Inflammatory macrophage treated with lipopolysaccharide for 4 hours (primary cell): ENCODE measurements at places on chromosomes 6 and 20.

GRCh38 chr20:53774461-53775203, 181.0 kb upstream of the ZNF217 start:
- DNase-seq = peak; percentile 11

GRCh38 chr6:3125815-3126214, 7.3 kb downstream of the BPHL start:
- no peak for DNase-seq

DNA sequence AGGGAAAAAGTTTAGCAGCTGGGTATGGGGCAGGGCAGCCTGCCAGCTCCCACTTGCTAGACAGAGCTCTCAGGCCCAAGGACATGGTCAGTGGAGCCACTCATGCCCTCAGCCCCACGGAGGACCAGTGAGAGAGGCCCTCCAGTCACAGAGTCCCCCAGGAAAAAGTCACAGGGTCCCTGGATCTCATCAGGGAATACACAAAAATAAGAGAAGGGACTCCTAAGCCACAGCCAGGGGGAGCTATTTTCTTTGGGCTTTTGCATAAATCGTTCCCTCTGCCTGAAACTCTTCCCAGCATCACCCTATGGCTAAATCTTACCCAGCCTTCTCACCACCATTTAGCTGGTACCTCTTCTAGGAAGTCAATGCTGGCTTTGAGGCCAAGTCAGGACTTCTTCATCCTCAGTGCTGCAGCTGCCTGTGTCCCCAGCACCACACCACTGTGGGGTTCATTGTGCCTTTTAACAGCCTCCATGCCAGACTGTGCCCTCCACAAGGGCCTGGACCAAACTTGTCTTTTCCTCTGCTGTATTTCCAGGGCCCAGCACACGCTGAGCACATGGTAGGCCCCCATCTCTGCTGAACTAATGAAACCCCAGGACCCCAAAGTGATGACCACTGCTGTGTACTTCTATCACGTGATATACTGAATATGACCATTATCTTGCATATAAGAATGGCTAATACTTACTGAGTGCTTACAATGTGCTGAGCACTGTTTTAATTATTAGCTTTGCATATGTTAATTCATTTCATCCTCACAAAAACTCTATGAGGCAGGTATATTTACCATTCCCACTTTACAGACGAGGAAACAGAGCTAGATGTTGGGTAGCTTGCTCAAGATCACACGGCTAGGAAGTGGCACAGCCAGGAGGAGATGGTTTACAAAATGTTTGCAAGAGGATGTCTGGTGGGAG, 2.0 kb downstream of the ZNF335 start:
- DNase-seq = peak; percentile 61

- DNase-seq = no peak
These were observed 181.9 kb downstream of the GJA1 start for GRCh38 chr6:121617388-121617787.

DNA sequence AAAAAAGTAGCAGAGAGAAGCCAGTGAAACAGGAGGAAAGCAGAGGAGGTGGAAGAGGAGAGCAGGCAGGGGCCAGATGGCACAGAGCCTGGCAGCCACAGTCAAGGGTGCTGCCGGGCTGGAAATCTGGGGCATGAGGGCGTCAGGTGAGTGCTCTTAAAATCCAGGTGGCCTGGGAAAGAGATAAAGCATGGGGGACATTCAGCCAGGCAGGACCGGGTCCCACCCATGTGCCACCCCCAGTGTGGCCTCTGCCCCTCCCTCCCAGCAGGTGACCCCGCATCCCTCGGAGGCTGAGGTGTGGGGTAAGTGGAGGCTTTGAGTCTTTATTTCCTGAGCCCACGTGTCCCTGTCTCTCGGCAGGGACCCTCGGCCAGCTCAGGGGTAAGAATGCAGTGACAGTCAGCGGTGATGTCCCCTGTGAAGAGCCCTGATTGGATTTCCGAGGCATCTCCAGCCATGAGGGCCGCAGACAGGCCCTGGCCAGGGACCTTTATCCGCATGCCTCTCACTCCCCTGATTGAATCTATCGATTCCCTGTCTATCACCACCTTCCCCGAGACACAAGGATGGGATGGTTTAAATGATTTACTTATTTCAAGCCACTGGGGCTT, 33.8 kb upstream of the SULF2 start:
- no peak for DNase-seq

DNA sequence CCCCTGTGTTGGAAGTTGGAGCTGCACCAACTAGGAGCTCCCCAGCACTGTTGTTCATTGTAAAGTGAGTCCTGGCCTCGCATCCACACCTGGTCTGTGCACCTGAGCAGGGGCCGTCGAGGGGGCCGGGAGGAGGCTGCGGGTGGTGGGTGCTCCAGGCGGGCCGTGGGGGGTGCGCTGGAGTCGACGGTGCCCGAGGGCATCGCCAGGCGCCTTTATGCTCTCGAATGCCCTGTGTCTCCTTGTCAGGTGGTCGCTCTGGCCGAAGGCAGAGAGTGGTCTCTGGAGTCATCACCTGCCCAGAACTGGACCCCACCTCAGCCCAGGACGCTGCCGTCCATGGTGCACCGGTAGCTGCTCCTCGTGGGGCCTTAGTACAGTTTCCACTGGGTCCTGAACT, 4.3 kb downstream of the ARFGAP1 start:
- no peak for DNase-seq

- DNase-seq = no peak
These were observed 5.2 kb downstream of the CCN2 start for GRCh38 chr6:131945971-131946370.

DNA sequence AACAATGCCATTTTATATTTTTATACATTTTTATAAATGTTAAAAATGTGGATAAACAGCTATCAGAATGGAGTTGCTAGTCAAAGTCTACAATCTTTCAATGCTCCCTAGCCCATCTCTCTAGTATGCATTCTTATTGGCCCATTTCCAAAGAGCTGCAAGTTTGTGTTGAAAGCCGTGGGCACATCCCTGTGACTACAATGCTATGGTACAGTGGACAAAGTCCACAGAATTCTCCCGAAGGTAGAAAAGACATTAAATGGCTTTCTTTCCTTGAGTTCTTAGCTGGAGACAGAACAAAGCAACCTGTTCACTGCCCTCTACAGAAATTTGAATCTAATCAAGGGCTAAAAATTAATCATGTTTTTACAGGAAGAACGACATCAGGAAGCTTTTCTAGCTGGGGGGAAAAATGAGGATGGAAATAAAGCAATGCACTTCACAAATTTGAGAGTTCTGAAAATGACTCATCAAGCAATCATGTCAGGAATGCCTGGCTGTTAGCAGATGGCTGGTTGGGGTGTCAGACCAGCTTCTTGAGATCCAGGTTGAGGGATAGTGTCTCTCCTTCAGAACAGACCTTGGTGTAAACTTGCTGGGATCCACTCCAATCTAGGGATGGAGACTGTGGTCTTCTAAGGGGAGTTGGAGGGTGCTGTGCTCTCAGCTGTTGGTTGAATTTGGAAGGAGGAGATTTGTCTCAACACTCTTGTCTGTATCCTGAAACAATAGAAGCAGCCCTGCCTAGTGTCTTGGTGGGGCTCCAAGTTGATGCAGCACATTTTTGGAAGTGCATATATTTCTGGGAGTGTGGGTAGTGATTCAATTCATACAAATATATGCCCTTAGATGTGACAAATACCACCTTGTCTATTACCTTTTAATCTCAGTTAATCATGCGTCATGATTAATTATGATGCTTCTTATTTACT, 143.4 kb upstream of the PHACTR1 start:
- DNase-seq = no peak

DNA sequence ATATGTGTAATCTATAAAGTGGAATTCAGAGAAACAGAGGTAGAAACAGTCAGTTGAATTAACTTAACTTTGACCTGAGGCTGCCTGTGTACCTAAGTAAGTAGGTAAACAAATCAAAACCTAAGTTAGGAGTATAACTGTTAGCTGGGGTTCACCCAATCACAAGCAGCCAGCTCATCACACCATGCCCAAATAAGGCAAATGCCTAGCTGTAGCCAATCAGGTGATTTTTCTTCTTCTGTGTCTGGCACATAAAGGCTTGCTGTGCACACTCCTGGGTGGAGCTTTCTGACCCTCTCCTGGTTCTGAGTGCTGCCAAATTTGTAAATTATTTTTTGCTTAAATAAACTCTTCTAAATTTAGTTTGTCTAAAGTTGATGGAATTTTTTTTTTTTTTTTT, 54.7 kb upstream of the TRIM39 start:
- no peak for DNase-seq
